ENCODE measurements at places on chromosomes 6 and 20.

GRCh38 chr6:11821781-11822180, 43.2 kb upstream of the ADTRP start:
- no peak for DNase-seq

- DNase-seq = no peak
Measured at GRCh38 chr6:34084591-34085290, 61.1 kb downstream of the GRM4 start.

GRCh38 chr6:137883400-137884148, 16.5 kb downstream of the TNFAIP3 start:
- peak; percentile 70 for DNase-seq

- no peak for DNase-seq
Measured at GRCh38 chr6:30972816-30973215, 10.7 kb upstream of the MUC21 start.

DNA sequence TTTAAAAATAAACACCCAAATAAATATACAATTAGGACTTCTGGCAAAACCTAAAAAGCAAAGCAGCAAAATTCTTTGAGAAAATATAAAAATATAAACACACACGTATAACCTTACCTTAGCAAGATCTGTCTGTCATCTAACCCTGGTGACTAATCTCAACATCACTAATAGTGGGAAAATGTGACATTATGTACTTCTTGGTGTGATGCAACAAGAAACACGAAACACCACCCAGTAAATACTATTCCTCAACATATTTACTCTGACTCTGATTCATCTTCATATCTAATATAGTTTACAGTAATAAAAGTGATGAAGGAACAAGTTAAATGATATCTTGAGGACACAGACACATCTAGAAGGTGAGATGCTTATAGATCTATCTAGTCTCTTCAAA, 332.6 kb upstream of the MANEA start:
- DNase-seq = no peak

DNA sequence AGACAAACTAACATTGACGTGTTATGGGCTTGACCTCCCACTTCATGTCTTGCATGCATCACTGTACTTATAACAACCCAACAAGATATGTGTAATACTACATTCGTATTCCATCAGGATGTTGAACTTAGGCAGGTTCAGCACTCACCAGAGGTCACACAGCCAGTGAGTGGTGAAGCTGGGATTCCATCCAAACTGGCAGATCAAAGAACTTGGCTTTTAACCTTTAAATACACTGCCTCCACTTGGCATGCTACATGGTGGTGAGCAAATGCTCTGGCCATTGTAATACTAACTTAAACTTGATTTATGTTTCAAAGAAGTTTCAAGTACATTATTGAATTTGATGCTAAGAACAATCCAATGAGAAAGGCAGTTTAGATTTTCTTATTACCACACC, 10.7 kb upstream of the HDDC2 start:
- no peak for DNase-seq

GRCh38 chr6:6783721-6784120, 195.2 kb downstream of the LY86 start:
- no peak for DNase-seq

DNA sequence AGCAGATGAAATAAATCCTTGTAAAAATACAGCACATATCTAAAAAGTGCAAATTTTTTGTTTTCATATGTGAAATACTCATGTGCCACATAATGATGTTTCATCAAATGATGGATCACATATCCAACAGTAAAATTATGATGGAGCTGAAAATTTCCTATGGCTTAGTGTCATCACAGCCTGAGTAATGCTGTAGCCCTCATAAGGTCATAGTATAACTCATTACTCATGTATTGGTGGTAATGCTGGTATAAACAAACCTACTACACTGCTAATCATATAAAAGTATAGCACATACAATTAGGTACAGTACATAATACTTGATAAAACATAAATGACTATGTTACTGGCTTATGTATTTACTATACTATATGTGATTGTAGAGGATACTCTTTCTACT, 12.9 kb downstream of the TSPYL1 start:
- no peak for DNase-seq

- DNase-seq = no peak
Measured at GRCh38 chr6:97294451-97294850, 11.4 kb upstream of the MMS22L start.

DNA sequence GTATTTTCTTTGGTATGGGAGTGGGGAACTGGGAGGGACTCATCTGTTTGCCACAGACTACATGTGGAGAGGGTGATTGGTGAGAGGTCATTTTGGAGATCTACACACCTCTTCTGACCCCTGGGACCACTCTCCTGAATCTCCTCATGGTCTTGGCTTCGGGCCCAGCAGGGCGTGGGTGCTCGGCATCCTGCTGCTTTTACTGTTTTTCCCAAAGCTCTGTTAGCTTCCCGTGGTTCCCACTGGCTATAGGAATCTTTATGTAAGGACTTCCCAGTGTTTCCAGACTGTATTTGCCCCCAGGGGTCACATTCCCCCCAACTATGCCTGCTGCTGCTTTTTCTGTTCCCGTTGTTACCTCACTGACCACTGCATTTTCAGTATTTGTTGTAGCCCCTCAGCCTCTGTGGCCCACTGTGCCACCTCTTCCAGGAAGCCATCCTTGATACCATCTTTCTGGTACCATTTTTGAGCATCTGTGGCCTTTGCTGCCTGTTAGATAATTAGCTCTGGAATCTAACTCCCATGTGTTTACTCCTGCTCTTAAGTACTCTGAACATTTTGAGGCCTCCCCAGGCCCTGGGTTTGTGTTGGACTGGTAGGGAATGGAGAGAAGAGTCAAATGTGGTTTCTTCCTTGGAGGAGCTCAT, 14.9 kb downstream of the PLCG1 start:
- DNase-seq = no peak

GRCh38 chr6:119310486-119311036, 39.0 kb downstream of the MAN1A1 start:
- DNase-seq = peak; percentile 74

DNA sequence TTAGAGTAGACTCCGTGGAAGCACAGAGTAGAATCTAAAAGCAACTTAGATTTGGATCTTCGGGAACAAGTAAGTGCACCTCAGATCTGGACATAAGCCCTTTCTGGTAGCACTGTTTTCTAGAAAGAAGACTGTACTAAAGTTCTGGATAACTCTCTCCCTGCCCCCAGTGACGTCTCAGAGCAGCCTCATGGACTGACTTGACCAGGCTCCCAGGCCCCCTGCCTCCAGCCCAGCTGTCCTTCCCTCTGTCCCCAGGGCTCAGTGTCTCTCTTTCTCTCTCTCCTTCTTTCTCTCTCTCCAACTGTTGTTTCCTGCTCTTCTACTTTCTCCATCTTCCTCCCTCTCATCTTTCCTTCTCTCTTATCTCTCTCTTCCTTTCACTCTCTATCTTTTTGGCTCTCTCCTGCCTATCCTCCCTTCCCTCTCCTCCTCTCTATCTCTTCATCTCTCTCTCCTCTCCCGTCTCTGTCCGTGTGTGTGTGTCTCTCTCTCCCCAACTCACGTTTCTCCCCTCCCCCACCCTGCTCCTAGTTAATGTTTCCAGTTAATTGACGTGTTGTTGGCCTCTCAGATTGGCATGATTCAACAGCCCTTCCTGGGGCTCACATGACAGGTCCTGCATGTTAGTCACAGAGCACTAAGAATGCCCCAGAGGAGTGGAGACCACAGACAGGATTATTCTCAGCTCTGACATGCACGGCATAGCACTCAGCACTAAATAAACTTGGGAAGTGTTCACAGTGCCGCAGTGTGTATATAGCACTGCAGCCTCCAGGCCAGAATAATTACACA, 180.4 kb upstream of the FOXQ1 start:
- DNase-seq = no peak

- DNase-seq = peak; percentile 41
Measured at GRCh38 chr6:16184129-16184528, 54.3 kb upstream of the GMPR start.

DNA sequence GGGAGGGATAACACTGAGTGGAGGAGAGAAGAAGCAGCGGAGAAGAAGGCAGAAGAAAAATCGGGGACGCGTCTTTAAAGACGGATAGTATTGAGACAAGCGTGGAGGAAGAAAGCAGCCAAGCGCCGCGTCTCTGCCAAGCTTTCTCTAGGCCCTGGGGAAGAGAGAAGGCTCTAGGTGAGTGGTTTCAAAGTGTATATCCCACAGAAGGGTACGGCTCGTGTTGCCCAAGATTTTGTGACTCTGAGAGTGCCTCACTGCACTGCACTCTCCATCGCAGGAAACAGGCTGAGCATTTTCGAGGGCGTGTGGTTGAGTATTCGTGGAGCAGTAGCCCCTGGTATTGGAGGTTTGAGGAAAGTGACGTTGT, 185.4 kb downstream of the TRIM27 start:
- DNase-seq = no peak

DNA sequence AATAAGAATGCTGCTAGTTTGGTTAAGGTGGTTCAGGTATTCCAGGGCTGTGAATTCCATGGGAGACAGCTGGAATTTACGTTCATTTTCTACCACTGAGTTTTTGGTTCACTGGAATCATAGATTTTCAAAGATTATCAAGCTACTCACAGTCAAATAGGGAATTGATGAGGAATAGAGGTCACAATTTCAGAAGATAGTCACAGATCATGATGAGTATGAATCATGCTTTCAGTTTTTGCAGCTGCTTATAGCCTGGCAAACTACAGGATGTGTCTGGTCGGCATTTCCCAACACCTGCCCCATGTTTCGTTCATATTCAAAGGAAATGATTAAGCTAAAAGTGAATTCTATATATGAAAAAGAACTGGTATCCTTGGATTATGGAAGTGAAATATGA, 58.7 kb downstream of the BCKDHB start:
- peak; percentile 45 for DNase-seq

GRCh38 chr6:29925321-29925720, 17.0 kb upstream of the HLA-A start:
- DNase-seq = no peak
